ENCODE measurements at places on chromosomes 13 and 19.

- DNase-seq: no peak
Observed at GRCh38 chr13:110648848-110649421, 33.6 kb downstream of the NAXD start.

GRCh38 chr19:44957526-44957925, 2.3 kb downstream of the CLPTM1 start:
- no peak for DNase-seq

- no peak for DNase-seq
Observed at GRCh38 chr13:112870737-112871287, 98.2 kb upstream of the MCF2L start.

DNA sequence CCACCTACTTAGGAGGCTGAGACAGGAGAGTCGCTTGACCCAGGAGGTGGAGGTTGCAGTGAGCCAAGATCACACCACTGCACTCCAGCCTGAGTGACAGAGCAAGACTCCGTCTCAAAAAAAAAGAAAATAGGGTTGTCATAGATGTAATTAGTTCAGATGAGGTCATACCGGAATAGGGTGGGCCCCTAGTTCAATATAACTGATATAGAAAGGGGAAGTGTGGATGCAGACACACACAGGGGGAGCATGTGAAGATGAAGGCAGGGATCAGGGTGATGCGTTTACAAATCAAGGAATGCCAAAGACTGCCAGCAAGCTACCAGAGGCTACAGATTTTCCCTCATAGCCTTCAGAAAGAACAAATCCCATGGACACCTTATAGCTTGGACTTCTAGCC, 24.3 kb upstream of the EEF1AKMT1 start:
- DNase-seq: no peak

GRCh38 chr13:34933786-34934185, 8.3 kb upstream of the NBEA start:
- DNase-seq: no peak

DNA sequence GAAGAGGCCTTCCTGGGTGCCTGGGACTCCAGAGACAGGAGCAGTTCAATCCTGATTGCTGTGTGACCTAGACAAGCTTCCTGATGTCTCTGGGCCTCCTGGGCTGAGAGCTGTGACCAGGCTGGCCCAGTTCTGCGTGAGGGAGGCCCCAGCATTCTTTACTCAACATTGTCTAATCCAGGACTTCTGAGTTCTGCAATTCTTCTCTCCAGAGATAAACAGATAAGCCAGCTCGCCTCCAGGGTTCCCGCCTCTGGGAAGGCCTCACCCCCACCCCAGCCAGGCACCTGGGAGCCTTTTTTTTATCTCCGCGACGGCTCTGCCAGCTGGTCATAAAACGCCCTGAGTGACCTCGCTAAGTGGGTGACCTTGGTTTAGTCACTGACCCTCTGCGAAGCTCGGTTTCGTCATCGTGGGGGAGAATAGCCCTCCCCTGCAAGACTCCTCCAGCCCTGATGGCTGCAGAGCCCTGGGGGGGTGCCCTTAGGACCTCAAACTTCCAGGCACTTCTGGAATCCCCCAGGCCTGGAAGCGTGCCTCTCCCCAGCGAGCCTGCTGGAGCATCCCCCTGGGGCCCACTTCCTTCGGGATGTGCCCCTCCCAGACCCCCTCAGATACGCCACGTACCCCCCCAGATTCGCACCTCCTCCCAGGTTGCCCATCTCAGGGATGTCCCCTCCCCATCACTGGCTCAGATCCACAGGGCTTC, 1.9 kb downstream of the SULT2B1 start:
- DNase-seq: no peak

GRCh38 chr13:102869948-102870676, 24.3 kb downstream of the ERCC5 start:
- no peak for DNase-seq

GRCh38 chr19:36488846-36489117, 579 bp downstream of the ZNF566 start:
- no peak for DNase-seq

DNA sequence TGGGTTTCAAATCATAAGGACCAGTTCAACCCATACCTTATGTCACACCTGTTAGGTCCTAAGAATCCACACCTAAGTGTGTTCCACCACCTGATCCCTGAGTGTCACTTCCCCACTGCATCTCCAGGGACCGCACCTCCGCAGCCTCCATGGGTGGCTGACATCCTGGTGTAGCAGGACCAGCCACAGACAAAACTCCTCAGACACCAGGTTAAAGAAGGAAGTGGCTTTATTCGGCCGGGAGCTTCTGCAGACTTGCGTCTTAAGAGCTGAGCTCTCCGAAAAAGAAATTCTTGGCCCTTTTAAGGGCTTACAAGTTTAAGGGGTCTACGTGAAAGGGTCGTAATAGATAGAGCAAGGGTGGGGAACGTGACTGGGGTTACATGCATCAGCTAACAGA, 509.9 kb downstream of the MYO16 start:
- DNase-seq: no peak

DNA sequence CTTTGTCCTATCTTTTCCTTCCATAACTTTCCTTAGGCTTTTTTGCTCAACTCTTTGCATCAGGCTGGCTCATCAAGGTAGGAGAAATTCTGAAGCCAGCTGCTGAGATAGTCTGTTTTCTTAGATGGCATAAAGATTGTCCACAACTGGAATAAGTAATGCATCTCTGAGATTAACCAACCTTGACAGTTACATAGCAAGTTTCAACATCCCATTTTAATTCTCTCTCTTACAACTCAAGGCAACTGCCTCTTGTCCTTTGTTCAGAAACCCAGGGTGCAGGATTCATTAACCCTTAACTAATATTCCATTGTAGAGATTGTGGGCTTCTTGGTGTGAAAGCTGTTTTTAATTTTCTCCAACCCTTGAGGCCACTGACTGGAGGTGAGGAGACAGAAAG, 239.2 kb downstream of the LACC1 start:
- DNase-seq: no peak

GRCh38 chr13:88074794-88075510, 403.8 kb downstream of the SLITRK5 start:
- DNase-seq: no peak

DNA sequence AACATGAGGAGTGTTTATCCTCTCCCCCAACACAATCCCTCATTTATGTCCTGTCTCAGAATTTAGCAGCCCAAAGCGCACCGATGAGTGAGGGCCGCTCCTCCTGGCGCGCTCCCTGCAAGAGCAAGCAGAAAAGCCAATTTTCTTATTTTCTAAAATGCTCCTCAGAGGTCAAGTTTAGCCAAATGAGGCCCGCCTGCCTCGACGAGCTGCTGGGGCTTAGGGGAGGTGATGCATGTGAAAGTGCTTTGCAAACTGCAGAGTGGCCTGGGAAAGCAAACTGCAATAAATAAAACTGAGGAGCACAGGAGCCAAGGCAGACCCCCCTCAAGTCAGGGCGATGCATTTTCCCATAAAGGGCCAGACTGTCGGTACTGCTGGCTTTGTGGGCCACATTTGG, 29.0 kb downstream of the CAPS start:
- no peak for DNase-seq

GRCh38 chr13:89307278-89307677, 1636.1 kb downstream of the SLITRK5 start:
- no peak for DNase-seq

- no peak for DNase-seq
Observed at GRCh38 chr19:41799444-41800000, 3.1 kb downstream of the CEACAM3 start.

GRCh38 chr13:39364947-39365468, 238.0 kb downstream of the LHFPL6 start:
- no peak for DNase-seq

DNA sequence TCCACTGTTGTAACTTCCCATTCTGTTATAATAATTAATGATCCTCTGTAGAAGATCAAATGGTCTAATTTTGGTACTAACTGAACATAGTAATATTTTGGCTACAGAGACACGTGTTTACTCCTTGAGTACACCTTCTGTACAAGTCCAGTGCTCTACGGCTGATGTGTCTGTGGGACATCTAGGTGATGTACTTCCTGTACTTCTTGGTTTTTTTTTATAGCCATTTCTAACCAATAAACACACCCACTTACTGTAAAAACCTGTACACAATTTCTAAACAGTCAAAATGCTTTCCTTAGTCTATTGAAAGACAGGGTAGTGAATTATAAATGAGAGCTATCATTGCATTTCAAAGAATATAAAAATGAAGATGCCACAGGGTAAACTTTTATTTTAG, 118.7 kb downstream of the RNF17 start:
- DNase-seq: no peak

DNA sequence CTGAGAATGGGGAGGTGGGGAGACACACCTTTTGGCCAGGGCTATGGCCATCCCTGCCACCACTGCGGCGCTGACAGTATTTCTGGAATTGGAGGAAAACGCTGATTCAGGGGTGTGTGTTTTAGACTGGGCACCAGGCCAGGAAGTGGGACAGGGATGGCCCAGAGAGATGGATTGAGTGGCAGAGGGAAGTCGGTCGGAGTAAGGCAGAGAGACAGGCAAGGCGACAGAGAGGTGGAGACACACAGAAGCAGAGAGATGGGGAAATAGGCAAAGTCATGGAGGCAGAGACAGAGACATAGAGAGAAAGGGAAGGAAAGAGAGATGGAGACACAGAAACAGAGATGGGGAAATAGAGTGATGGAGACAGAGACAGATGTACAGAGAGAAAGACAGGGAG, 4.1 kb upstream of the C19orf81 start:
- no peak for DNase-seq

DNA sequence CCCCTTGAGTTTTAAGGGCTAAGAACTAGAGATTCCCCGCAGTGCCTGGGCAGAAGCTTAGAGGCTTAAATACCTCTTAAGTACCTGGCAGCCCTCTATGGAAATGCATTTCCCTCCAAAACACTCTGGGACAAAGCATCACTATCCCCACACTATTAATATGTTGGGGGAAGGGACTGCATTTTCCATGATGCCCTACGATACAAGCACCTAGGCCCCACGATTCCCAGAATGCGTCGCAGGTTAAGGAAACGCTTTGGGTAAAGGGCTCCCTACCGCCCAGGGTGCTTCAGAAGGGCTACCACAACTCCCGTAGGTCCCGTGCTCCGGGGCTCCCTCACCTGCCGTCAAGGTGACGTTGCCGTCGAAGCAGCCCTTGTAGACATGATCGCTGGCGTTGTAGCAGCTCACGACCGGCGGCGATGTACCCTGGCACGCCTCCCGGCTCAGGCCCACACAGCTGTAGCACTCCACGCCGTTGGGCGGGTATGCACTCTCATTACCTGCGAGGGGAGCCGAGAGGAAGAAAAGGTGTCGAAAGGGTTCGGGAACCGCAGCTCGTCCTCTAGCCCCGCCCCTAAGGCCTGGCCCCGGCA, 2.5 kb downstream of the LYPD3 start:
- DNase-seq: peak; percentile 17

DNA sequence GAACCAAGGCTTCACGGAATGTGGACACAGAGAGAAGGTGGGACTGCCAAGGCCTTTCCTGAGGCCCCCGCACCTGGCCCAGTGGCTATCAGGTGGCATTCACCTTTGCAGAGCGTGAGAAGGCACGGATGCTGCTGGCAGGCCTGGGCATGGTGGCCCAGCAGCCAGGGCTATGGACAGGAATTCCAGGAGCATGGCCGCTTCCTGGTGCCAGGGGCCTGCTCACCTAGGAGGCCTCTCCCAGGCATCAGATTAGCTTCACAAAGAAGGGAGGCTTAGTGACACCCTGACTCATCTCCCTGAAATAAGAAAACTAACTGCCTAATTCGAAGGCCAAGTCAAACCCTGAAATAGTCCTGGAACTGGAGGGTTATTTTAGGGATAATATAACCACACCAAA, 155.8 kb downstream of the TEX29 start:
- DNase-seq: no peak

DNA sequence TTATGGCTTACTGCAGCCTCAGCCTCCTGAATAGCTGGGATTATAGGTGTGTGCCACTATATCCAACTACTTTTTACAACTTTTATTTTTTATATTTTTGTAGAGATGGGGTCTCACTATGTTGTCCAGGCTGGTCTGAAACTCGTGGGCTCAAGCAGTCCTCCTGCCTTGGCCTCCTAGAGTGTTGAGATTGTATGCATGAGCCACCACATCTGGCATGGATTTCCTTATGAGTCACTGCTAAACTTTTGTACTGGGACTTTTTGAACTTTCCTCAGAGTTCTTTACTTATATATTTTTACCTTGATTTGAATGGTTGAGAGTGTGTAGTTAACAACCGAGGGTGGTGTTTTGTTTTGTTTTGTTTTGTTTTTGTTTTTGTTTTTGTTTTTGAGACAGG, 33.4 kb downstream of the DNAJC3 start:
- DNase-seq: no peak

- no peak for DNase-seq
Observed at GRCh38 chr19:46308510-46308909, 11.7 kb downstream of the HIF3A start.

DNA sequence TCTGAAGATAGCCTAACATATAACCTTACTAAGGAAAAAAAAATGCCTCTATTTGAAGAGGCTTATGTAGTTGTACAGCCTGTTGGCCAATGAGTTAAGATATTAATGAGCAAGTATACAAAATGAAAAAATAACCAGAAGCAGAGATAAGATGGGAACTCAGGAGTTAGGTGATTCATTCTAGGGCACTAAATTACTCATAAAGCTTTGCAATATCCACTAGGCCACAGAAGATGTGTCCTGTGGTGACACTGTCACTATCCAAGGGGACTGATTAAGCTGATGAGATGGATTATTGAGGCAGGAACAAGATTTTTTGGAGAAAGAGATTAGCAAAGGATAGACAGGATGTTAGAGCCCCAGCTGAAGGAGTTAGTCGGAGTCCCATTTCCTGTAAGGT, 99.6 kb downstream of the LIG4 start:
- no peak for DNase-seq
